Hindlimb muscle (tissue), 1 donor: ENCODE measurements at places on chromosomes 5 and 9. TPM values are rescaled to one million over a fixed set of nuclear protein-coding genes. Genes with fewer than 3 reads are reported as not detected.

DNA sequence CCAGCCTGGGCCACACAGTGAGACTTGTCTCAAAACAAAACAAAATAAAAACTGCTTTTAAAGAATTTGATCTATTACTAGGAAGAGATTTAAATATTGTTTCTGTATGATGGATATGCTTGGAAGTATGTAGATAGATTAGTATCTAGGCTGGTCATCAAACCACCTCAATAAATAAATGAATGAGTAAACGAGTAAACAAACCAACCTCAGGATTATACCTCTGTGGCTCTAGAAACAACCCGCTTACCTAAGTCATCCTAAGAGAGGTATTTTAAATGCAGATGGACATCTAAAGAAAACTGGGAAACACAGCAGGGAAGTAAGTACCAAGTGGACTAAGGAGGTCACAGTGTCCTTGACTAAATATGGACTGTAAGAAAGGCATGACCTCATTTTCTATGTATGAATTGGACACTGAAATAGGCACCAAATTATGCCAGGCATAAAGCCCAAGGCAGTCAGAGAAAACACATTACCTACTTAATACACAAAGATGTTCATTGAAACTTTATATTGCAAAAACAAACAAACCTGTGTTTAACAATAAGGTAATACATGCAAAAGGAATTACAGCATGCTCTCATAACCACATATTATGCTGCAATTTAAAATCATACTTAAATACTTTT is 7.3 kb downstream of the ANKH start:
- DNase-seq = no peak

GRCh38 chr5:143142596-143143435 is 260.7 kb downstream of the NR3C1 start:
- no peak for DNase-seq

GRCh38 chr9:13688990-13689600 is 409.6 kb upstream of the MPDZ start:
- no peak for DNase-seq

GRCh38 chr5:59562756-59563389 is 330.7 kb downstream of the PDE4D start:
- DNase-seq = no peak

DNA sequence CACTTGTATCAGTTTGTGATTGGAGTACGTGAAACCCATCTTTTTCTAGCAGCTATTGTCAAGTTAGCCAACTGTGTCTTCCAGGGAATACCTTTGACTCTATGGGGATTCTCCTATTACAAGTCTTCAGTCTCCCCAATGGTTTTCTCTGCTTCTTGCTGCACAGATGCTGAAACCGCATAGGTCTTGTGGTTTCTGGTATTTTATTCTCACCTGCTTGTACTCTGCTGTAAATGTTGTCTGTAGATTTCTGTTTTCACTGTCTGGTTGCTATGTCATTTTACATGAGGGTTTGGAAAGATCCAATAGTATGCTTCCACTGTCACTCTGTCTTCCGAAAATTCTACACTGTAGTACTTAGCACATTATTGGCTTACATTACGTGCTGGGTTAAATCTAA is 1196.9 kb upstream of the C9orf72 start:
- DNase-seq = no peak

DNA sequence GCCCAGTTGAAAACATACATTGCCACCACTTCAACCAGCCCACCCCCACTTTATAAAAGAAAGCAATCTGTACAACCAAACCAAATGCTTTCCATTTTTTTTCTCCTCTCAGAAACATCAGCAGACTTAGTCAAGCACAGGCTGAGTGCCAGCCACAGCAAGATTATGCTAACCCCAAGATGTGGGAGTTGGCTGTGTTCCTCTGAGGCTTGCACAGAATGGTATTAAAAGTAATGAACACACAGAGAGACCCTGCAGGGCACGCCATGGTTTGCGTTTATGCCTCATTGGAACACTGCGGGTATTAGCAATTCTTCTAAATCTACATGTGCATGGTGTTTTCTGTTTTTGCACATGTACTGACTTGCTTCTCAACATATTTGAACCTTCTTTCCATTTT is 419.9 kb upstream of the GRAMD2B start:
- no peak for DNase-seq

- DNase-seq = no peak
Observed at GRCh38 chr9:97873425-97873824, 20.4 kb downstream of the FOXE1 start.

The C9orf50 gene
- polyA plus RNA-seq = 0.26 TPM

The SHOC1 gene
- 0.26 TPM for polyA plus RNA-seq
